ENCODE measurements at places on chromosomes 7 and 10.

DNA sequence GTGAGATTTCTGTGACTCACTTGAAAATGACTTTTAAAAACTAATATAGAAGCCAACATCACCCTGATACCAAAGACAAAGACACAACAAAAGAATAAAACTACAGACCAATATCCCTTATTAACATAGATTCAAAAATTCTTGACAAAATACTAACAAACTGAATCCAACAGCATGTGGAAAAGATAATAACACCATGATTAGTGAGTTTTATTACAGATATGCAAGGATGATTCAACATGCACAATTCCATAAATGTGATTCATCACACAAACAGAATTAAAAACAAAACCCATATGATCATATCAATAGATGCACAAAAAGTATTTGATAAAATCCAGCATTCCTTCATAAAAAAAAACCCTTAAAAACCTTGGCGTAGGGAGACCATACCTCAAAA is 6.5 kb downstream of the MGAM start:
- H3K36me3 ChIP-seq: no peaks in the 10 kb centered on the region
- H3K4me3 ChIP-seq: no peak overlapping the region
- DNase-seq: no peak
- no peaks in the 10 kb centered on the region for H3K4me1 ChIP-seq

DNA sequence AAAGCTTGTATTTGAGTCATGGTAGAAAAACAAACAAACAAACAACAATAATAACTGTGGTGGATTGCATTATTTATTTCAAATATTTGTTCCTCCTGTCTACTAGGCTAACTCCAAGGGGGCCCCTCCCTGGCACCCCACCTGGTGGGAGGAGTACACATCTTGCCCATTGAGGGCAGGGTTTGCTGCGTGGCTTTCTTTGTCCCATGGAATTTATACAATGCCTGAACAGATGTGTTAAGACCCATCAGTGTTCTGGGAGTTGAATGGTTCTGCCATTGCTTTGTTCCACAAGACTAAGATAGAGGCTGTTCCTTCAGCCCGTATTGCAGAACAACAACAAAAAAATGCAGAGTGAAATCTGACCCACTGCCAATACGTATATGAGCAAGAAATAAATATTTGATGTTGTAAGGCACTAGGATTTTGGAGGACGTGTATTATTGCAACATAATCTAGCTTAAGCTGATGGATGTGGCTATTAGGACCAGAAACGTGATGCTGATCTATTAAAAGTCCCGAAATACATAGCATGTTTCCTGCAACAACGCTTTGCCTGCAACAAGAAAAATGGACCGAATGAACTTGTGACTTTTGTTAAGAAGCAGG is 119.1 kb upstream of the JCAD start:
- no peak for DNase-seq
- no peaks in the 10 kb centered on the region for H3K36me3 ChIP-seq
- peaks cover 8% of the 10 kb centered on the region for H3K27me3 ChIP-seq
- no peak overlapping the region for H3K4me3 ChIP-seq
- no peaks in the 10 kb centered on the region for H3K4me1 ChIP-seq

- no peaks in the 10 kb centered on the region for H3K36me3 ChIP-seq
- no peak overlapping the region for H3K4me3 ChIP-seq
- no peak for DNase-seq
- H3K27ac ChIP-seq: no peak overlapping the region
- peaks cover 3% of the 10 kb centered on the region for H3K4me1 ChIP-seq
Observed at GRCh38 chr7:55108818-55109217, 90.0 kb downstream of the EGFR start.

- H3K27ac ChIP-seq: no peak overlapping the region
- H3K4me3 ChIP-seq: no peak overlapping the region
- DNase-seq: peak; percentile 66
- peaks cover 10% of the 10 kb centered on the region for H3K27me3 ChIP-seq
Observed at GRCh38 chr7:98733036-98733435, 116.0 kb downstream of the NPTX2 start.

All from activated CD4-positive, alpha-beta memory T cell treated with anti-CD3 and anti-CD28 coated beads for 36 hours (primary cell).